ENCODE measurements at places on chromosomes 7 and 10.

GRCh38 chr7:51035716-51036115, 253.0 kb upstream of the GRB10 start:
- no peak for DNase-seq

- no peak for DNase-seq
These were observed 207.8 kb downstream of the TFEC start for GRCh38 chr7:115822801-115823200.

GRCh38 chr10:70780772-70781171, 4.4 kb downstream of the TBATA start:
- DNase-seq = no peak

GRCh38 chr10:125344573-125345171, 184.3 kb upstream of the CTBP2 start:
- DNase-seq = no peak

DNA sequence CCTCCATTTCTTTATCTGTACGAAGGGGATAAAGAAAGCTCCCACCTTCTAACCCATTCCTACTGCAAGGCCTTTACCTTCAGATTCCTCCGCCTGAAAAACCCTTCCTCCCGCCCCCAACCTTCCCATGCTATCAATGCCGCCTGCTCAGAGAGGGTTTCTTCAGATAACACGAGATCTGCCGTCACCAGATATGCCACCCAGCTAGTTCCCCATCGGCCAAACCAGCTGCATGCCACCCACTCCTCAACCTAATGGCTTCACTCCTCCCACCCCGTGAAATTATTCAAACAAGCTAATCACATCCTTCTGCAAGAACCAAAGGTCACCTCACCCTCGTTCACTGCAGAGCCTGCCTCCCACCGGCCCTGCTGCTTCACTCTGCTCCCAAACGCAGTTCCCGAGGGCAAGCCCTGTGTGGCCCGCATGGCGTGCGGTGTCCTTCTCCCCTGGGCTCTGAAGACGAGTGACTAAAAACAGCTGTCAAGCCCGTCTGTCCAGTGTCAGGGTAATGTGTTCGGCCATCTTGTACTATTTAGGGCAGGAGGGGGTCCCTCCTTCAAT, 46.8 kb upstream of the TMEM213 start:
- DNase-seq = no peak

- DNase-seq = no peak
These were observed 30.8 kb downstream of the TM9SF3 start for GRCh38 chr10:96556003-96556402.

GRCh38 chr7:110522061-110522760, 568.7 kb upstream of the LRRN3 start:
- no peak for DNase-seq
